ENCODE measurements at places on chromosomes 7 and 10.

- DNase-seq, result no peak
Observed at GRCh38 chr7:3318874-3319273, 17.8 kb downstream of the SDK1 start.

DNA sequence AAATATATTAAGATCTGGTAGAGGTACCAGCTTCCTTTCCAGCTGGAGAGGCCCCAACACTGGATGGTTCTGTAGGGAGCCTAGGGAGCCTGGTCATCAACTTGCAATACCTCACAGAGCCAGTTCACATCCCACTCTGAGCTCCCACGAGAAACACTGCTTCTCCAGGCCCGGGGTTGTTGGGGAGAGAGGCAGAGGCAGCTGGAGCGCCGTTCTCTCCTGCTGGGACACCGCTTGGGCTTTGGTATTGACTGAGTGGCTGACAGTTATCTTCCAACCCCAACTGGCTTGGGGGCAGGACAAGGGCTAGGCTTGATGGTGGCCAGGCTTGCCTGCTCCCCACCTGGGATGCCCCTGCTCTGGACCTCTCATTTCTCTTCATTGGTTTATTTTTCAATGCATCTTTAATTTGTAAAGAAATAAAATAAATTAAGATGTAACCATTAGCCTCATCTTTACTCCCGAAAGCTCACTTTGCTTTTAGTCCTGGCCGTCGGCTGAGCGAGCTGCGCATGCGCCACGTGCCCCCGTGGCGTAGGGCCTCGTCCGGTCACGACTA lies 10.0 kb upstream of the CHCHD1 start:
- DNase-seq, result peak; percentile 91

DNA sequence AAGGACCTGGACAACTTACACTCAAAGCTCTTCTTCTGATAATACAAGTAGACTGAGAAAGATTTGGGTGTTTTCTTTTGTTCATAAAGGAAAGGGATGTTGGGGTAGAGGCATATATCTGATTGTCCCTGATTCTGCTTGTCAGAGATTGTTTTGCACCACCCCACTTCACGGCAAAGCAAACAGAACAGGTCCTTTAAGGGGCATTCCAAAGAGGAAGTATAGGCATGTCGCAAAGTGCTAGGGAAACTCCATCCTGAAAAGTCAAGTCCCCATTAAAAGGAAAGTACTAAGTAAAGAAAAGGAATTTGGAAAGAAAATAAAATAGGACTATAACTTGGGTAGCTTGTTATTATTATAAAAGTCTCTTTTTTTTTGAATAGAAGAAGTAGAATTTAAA lies 233.0 kb downstream of the DNAJB9 start:
- no peak for DNase-seq

DNA sequence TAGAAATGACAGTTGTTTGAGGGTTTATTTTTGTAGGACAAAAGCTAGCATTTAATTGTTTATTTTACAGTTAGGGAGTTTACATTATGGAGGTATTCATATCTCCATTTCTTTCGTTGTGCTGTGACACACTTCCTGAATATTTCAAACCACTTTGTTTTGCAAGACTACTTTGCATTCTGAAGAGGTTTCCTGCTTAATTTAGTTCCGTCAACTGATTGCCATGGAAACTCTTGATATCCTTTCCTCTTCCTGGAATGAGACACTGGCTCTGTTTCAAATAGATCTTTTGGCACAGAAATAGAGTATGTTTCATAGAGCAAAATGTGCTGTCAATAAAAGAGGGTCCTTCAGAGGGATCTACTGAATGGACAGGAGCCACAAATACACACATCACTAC lies 159.5 kb upstream of the AGR3 start:
- peak; percentile 75 for DNase-seq

GRCh38 chr10:5828725-5829124 lies 15.5 kb upstream of the GDI2 start:
- no peak for DNase-seq

DNA sequence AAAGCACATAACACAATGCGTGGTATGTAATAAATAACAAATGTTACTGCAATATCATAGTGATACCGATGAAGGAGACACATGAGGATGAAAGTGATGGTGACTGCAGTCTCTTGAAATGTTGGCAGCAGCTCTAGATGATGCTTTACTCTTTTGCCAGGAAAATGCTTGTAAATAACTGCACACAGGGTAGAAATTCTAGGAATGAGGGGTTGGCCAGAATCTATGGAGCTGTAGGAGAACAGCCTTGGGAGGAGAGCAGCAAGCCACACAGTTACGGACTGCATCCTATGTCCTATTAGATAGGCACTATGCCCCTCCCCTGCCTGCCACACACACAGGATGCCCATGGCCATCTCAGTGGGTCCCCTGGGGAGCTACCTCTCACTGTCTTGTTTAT lies 97.6 kb upstream of the GSDME start:
- no peak for DNase-seq

DNA sequence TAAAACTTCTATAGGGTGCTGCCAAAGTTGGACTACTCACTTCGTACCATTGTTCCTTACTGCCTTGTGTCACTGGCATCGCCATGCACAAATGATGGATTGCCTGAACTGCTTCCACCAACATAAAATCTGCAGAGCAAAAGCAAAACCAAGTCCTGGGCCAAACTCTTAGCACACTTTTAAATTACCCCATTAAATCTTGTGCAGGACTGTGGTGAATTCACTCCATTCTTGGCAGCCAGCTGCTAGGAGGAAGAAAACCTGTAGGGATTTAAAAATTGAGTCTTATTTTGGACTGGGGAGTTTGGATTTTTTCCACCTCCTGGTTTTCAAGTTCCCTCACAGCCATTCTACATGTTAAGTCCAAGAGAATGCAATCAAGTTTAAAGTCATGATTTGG lies 646.9 kb downstream of the SORCS3 start:
- DNase-seq, result no peak

DNA sequence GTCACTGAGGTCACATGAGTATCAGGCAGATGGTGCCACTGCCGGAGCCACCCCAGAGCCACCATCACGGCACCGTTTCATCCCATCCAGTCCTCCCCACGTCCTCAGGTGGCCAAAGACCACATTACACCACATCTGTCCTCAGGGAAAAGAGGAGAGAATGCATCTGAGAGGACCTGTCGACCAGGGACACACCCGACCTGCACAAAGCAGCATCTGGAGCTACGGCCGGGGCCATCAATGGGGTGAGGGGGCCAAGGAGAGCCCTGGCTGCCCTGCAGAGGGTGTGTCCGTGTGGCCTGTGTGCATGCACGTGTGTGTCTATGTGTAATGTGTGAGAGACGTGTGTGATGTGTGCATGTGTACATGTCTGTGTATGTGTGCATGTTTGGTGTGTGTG lies 480.6 kb downstream of the DNAJB6 start:
- DNase-seq, result no peak

GRCh38 chr7:36515847-36516246 lies 126.2 kb downstream of the ANLN start:
- no peak for DNase-seq

DNA sequence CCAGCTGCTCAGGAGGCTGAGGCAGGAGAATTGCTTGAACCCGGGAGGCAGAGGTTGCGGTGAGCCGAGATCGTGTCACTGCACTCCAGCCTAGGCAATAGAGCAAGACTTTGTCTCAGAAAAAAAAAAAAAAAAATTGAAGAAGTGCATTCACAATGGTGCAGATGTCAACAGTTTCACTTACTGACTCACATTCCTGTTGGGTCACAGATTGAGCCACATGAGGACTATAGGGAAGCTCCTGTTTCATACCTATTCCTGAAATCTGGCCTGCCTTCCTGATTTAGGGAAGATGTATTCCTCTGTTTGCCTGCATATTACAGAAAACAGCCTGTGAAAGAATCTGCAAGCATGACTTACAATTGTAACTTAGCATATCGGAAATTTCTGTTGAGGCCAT lies 78.2 kb downstream of the AKR1C4 start:
- DNase-seq, result no peak

DNA sequence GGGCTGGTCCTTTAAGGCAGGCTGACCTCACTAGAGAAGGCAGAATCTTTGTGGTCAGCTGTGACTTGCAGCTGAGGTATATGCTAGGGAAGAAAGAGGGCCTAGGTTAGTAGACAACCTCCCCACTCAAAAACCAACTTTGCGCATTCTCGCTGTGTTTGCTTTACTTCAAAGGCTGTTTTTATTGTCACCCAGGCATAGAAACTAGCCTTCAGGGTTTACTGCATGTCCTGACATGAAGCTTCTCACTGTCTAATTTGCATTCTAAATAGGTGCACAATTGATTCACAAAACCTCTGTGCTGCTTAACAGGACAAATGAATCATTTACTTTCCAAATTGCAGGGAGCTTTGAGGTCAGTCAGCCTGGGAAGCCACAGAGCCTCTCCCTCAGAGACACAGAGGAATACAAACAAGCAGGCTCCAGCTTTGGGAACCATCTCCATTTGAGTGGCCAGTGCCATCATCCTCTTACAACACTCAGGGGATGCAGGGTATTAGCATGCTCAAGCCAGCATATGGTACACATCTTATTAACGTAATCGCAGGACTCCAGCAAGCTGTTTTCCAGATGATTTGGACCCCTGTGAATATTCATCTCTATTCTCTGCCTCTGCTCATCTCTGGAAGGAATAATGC lies 596.4 kb upstream of the GHITM start:
- no peak for DNase-seq

- DNase-seq, result peak; percentile 91
Observed at GRCh38 chr10:110354322-110354766, 49.6 kb upstream of the SMNDC1 start.

Data from OCI-M1 (cell line).